Activated CD8-positive, alpha-beta memory T cell treated with anti-CD3 and anti-CD28 coated beads for 24 hours (primary cell): ENCODE measurements at places on chromosomes 5 and 9.

GRCh38 chr5:143308731-143309130, 94.8 kb downstream of the NR3C1 start:
- DNase-seq = no peak

GRCh38 chr9:35651956-35652828, 1.5 kb upstream of the SIT1 start:
- DNase-seq = no peak

DNA sequence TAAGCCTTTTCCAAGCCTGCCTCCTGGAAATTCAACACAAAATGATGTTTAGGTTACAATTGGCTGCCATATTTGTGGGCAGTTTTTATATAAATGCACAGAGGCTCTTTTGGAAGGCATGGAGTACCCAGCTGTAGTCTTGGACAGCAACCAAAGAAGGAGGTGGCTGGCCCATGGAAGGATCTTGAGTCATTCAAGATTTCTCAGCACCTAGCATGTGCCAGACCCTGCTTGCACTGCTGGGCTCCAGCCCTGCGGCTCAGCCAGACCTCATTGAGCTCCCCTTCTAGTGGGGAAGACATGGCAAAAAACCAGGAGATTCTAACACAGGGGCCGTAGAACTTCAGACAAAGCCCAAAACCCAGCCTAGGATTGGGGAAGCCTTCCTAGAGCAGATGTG, 22.1 kb downstream of the JADE2 start:
- no peak for DNase-seq

- DNase-seq = no peak
Observed at GRCh38 chr5:24535646-24536045, 109.1 kb downstream of the CDH10 start.

DNA sequence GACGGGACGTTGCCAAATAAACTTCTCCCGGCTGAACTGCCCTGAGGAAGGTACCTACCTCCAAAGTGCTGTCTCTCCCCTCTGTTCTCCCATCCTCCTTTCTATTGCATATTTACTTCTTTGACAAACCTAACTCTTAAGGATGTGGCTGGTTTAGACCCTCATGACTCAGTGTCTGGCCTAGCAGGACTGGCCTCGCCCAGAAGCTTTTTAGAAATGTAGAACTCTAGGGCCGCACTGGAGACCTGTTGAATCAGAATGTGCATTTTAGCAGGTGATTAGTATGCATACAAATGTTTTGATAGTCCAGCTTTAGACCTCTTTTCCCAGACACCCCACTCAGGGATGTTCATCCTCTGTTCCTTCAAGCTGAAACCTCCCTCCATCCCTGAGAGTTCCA, 335.9 kb downstream of the PIK3R1 start:
- no peak for DNase-seq

DNA sequence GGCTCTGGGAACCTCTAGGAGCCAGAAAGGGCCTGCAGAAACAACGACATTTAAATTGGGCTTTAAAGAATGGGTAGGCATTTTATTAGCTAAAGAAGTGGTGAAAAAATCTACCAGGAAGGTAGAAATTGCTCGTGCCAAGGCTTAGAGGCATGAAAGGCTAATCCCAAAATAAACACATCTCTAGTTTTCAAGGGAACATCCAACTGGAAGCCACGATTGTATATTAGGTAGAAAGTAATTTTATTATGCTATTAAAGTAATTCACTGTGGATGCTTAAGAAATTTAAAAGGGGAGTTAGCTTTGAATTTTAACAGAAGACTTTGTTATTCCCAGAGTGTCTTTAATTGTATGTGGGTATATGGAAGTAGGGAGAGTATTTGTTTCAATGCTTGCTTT, 17.5 kb upstream of the CNTLN start:
- no peak for DNase-seq

DNA sequence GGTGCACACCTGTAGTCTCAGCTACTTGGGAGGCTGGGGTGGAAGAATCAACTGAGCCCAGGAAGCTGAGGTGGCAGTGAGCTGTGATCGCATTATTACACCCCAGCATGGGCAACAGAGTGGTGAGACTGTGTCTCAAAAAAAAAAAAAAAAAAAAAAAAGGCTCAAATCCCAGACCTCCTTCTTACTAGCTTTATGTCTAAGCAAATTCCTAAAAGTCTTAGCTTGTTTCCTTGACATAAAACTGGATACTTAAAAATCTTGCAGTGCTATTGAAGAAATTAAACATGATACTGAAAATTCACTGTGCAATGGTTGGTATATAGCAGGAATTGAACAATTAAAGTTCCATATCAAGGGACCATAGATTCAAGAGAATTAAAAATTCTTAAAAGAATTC, 45.0 kb downstream of the PCDHGC5 start:
- no peak for DNase-seq

DNA sequence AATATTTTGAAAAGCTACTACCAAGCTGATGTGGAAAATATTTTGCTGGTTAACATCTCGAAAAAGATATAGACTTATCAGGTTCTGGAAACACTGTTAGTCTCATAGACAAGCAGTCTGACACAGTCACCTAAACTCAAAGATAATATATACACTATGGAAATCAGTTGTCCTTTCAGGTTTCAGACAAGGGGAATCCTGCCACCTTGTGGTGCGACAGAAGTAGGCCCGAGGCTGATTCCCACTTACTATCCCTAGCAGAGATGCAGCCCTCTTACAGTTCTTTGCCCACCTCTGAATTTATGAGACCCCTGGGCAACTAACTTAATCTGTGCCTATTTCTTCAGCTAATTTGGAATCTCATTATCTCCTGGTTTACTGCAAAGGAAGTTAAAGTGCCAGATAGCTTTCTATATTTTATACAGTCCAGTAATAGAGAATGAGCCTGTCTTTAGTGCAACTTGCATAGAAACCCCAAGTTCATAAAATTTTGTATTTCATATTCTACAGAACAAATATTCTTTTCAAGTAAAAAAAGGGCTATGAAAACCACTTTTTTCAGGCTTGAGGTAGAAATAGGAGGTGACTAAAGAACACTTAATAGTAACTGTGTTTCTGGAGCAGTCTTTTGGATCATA, 16.9 kb downstream of the RAD1 start:
- peak; percentile 72 for DNase-seq

DNA sequence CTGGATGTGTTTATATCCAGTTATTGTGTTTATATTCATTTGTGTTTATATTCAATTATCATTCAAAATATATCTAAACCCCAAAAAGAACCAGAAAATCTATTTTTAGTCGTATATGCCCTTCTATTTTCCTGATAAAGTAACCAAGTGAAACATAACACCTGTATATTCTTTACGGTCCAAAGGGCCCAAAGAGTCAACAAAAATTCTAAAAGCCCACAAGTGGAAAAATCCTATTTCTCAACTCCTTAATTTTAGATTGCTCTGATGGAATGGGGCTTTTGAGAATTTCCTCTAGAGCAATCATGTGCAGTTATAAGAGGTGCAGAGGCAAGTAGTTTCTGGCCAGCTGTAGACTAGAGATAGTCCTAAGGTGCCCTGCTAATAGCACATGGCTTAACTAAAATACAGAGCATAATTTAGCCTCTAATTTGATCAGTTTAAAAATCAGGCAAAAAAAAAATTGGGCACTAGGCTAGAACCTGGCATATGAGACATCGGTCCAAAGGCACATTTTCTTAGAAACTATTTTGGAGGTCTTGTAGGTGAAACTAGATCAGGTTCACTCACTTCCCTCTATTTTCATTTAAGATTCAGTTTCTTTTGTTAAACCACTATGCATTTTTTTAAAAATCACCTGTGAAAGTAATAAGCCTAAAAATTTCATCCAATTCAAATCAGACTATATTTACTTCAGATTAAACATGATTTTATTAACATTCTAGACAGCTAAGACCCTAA, 256.0 kb downstream of the FBXL17 start:
- DNase-seq = no peak

DNA sequence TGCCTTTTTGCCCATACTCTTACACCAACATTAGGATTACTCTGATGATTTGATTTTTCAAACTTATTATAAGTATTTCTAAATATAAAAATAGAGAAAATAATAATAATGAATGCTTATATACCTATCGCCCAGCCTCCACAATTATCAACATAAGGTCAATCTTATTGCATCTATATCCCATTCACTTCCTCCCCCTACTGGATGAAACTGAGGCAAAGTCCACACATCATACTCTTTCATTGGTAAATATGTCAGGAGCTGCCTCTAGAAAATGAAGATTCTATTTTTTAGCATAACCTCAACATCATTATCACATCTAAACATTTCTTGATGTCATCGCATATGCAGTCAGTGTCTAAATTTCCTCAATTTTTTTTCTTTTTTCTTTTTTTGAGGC, 44.3 kb downstream of the SH3RF2 start:
- no peak for DNase-seq

DNA sequence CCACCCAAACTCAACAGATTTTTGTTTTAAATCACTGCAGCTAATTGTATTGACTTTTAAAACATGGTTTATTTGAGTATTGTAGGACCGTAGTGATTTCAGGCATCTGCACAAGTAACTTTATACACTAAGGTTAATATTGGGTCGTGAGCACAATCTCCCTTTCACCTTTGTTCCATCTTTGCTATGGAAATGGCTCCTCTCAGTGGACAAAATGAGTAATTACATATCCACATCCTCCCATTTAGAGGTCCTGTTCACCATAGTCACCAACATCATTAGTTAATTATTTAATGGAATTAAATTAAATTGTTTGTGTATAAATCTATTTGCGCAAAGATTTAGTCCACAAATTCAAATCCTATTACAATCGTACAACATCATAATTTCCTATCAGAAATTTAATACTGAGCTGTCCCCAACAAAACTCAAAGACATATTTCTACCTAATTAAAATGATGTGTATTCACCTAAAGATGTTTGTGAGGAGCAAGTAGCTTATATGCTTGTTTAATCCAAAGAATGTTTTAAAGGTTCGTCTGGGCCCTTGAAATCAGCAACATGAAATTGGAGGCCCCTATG, 173.0 kb upstream of the DAPK1 start:
- no peak for DNase-seq

DNA sequence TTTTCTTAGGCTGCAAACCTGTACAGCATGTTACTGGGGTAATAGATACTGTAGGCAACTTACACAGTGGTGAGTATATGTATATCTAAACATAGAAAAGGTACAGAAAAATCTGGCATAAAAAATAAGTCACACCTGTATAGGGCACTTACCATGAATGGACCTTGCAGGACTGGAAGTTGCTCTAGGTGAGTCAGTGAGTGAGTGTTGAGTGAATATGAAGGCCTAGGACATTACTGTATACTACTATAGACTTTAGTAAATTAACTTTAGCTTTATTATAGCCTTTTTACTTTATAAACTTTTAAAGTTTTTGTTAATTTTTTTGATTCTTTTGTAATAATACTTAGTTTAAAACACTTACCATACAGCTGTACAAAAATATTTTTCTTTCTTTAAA, 51.3 kb downstream of the DENND4C start:
- no peak for DNase-seq

GRCh38 chr9:85347541-85347940, 394.2 kb downstream of the AGTPBP1 start:
- no peak for DNase-seq

DNA sequence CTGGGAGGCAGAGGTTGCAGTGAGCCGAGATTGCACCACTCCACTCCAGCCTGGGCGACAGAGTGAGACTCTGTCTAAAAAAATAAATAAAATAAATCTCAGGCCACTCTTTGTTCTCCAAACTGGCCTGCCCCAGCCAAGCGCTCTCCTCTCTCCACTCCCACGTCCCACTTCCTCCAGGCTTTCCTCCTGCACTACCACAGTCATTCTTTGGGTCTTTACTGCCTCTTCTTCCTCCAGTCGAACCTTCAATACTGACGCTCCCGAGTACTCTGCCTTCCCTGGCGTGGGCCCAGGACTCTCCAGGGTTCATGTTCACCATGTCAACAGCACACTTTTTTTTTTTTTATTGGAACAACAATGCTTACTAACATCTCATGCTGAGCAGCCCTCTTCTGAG, 23.9 kb downstream of the RNF130 start:
- no peak for DNase-seq

- no peak for DNase-seq
Observed at GRCh38 chr5:39759701-39760100, 334.9 kb upstream of the DAB2 start.
